ENCODE measurements at places on chromosomes 2 and 18.

GRCh38 chr2:164655750-164656149, 34.5 kb upstream of the GRB14 start:
- no peak for DNase-seq

- peak; percentile 53 for DNase-seq
These were observed 3.3 kb upstream of the GPBAR1 start for GRCh38 chr2:218257390-218257981.

- no peak for DNase-seq
These were observed 57.3 kb downstream of the THNSL2 start for GRCh38 chr2:88227446-88227845.

DNA sequence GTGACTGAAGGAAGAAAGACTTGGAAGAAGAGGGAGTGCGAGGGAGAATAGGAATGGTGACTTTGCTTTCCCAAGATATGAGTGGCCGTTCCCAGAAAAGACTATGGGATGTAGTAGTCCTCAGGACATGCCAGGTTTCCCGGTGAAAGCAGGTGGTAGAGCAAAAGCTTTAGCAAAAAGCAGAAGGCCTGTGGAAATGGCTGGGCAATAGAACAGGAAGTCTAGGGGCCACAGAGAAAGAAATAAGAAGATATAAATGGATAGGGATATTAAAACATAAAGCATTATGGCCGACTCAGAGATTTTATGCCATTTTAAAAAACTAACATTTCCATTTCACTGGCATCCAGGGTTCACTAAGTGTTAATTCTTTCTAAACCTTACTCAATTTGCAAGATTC, 1.2 kb upstream of the SERPINB13 start:
- no peak for DNase-seq

DNA sequence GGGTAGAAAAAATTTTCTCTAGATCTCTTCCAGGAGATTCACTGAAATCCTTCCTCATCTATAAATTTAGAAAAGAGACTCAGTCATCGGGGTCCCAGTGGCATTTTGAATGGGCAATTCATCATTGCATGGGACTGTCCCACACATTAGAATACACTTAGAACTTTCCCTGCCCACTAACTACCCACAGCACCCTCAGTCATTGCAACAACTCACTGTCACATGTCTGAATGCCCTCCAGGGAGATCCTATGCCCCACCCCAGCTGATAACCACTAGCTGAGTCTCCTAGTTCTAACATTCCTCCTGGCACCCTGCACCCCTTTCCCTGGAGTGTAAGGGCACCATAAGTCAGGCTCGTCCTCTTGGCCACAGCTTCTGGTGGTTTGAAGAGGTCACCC, 89.6 kb downstream of the INSIG2 start:
- no peak for DNase-seq

- no peak for DNase-seq
These were observed 152.9 kb upstream of the PGAP1 start for GRCh38 chr2:197079414-197079813.

- no peak for DNase-seq
These were observed 256.0 kb downstream of the DCDC2C start for GRCh38 chr2:3959372-3959771.

DNA sequence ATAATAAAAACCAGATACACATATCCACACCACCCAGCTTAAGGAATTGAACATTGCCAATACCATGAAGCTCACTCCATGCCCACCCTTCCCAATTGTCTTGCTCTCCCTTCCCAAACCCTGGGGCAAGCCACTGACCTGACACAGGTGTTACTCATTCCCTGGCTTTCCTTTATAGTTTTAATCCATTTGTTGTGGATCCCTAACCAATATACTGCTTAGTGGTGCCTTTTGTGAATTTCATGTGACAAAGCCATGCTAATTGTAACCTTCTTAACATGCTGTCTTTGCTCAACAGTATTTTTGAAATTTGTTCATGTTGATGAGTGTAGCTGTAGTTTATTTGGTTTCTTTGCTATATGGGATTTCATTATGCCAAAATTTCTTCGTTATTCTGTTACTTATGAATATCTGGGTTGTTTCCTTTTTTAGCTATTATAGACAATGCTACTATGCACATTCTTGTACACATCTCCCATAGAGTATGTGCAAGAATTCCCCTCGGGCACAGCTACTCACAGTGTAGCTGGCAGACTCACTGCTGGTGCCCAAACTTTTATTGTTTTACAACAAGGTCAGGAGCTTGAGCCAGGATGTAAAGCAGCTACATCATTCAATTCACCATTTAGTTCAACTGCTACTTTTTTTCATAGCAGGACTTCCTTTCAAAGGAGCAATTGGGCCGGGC, 90.8 kb upstream of the ATL2 start:
- DNase-seq = no peak

- no peak for DNase-seq
These were observed 76.3 kb downstream of the DYNC1I2 start for GRCh38 chr2:171763602-171764001.

GRCh38 chr2:160367887-160368286, 125.7 kb downstream of the RBMS1 start:
- no peak for DNase-seq

- no peak for DNase-seq
These were observed 68.2 kb downstream of the ADI1 start for GRCh38 chr2:3451169-3451568.

DNA sequence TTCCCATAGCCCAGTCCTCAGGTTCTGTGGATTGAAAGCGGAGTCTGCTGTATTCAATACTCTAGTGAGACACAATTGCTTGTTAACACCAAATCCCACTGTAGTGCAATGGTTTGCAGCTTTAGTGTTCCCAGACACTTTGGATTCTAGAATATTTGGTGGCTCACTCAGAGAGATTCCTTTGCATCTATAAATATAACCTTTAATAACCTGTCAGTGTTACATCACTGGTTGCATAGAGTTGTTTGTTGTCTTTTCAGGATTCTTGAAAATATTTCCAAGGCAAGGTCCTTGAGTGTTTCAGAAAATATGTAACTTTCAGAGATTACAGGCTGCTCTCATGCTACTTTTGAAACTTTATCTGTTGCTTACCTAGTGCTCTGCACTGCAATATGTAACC, 157.5 kb downstream of the ZEB2 start:
- DNase-seq = no peak

Measured in activated T-cell treated with anti-CD3 and anti-CD28 coated beads for 1 hour (primary cell).